ENCODE measurements at places on chromosomes 3 and 15. TPM values are rescaled to one million over a fixed set of nuclear protein-coding genes. Genes with fewer than 3 reads are reported as not detected.

The FOXB1 gene
- total RNA-seq, result not detected

GRCh38 chr15:57477736-57478522, 101.6 kb downstream of the CGNL1 start:
- DNase-seq, result no peak

GRCh38 chr3:31699309-31699953, 166.7 kb downstream of the STT3B start:
- DNase-seq, result no peak

DNA sequence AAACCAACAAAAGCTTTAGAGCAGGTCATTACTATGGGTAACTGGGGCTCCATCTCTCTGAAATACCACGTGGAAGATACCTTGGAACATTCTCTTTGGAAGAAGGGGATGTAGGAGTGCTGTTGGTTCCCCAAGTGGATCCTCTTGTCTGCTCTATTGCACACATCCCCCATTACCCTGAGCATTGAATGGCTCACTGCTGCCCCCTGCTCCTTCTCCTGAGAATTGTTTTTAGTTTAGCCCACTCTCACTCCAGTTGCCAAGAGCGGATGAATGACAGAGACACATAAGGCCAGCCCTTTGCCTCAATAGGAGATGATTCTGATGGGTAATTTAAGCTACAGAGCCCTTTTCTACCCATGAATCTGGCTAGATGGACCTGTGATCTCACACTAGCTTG, 135.6 kb upstream of the SUCLG2 start:
- DNase-seq, result no peak

GRCh38 chr3:81864272-81864671, 102.8 kb upstream of the GBE1 start:
- no peak for DNase-seq

DNA sequence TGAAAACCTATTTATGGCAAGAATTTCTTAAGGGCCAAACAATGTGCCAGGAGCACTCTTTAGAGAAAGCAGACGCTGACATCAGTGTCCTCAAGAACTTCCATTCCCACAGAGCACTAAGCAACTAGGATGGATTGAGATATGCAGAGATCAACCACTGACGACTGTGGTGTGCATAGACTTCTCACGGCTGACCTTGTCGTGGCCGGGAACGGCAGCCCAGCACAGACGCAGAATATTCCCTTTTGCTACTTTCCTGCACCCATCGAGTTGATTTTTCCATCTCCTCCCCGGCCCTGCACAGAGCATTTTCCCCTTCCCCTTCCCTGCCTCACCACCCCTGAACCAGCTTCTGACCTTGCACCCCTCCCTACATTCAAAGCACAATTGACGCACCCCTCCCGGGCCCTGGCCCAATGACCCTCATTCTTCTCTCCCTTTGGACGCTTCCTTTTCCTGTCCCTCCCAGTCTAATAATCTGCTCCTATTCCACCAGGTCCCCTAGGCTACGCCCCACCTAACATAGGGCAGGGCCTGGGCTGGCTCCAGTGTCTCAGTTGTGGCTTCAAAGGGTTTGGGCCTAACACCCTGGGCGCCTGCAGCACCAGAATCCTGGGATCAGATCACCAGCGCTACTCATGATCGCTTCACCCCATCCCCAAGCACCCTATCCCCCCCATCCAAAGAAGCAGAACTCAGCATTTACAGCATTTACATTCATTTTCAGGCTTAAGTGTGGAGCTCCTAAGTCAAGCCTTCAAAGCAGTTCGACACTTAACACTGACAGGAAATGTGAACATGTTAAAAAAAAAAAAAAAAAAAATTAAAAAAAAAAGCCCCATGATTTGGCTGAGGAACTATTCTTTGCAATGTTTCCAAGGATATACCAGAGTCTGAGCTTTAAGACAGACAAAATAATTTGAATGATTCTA, 151.2 kb downstream of the FOXP1 start:
- no peak for DNase-seq

DNA sequence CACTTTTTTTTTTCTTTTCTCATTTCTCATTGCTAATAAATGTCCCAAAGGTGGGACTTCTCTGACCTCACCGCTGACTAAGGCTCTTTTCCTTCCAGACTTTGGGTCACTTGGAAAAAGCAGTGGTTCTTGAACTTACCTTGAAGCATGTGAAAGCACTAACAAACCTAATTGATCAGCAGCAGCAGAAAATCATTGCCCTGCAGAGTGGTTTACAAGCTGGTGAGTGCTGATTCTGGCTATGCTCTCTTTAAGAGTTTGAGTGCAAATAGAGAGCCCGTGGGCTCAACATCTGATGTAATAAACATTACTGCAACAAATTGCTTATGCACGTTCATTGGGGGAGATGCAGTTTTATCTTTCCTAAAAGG, 2.0 kb downstream of the BHLHE40 start:
- no peak for DNase-seq

The BCHE gene
- total RNA-seq, result 174 TPM

DNA sequence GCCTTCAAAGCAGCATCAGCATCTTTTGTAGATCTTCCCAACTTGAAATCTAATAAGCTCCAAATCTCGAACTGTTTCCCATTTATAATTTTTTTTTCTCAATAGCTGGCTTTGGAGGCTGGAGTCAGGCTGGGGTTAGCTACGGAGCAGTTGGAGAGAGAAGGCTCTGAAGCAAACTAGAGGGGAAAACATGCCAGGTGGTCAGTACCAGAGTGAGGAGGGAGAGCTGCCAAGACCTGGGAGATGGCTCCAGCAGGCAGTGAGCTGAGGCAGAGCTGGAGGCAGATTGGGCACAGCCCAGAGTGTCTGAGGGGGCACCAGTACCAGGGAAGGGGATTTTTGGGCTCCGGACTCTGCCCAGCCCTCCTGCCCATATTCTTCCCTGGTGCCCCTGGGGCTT, 311.2 kb downstream of the RPLP1 start:
- DNase-seq, result no peak

DNA sequence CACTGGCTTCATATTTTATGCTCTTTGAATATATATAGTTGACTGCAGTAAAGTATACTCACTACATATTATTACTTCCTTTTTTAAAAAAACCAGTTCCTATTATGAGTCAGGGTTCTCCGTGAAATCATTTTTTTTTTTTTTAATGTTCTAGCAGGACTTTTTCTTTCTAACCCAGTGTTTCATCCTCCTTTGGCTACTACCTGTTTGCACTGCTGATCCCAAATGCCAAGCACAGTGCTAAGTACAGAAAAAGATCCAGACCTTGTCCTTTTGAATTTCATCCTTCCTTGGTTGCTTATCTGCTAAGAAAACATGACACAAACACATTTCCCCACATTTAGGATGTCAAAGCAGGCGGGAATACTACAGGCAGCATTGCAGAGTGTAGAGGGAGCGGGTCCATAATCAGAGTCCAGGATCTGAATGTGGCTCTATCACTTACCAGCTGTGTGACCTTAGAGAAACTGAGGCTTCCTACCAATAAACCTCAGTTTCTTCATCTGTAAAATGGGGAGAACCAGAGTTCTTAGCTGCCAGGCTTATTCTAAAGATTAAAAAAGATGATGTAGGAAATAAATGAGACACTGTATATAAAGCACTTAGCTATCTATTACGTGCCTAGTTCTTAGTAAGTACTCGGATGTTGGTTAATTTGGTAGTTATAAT, 37.2 kb upstream of the ANPEP start:
- DNase-seq, result no peak

The TRPC1 gene
- total RNA-seq, result 86.2 TPM

The GCNT3 gene
- total RNA-seq, result not detected

GRCh38 chr3:86961297-86961696, 29.7 kb downstream of the VGLL3 start:
- DNase-seq, result no peak

GRCh38 chr3:55564726-55565125, 77.6 kb upstream of the WNT5A start:
- DNase-seq, result no peak

- DNase-seq, result no peak
Measured at GRCh38 chr3:147582642-147583041, 173.5 kb downstream of the ZIC1 start.

GRCh38 chr3:6074952-6075351, 786.0 kb upstream of the GRM7 start:
- DNase-seq, result no peak

The ANKUB1 gene
- total RNA-seq, result not detected

- DNase-seq, result no peak
Measured at GRCh38 chr3:187322291-187322690, 30.8 kb upstream of the MASP1 start.

The TMEM207 gene
- not detected for total RNA-seq

- no peak for DNase-seq
Measured at GRCh38 chr3:42254566-42254965, 11.4 kb downstream of the CCK start.

The GHRL gene
- total RNA-seq, result not detected

DNA sequence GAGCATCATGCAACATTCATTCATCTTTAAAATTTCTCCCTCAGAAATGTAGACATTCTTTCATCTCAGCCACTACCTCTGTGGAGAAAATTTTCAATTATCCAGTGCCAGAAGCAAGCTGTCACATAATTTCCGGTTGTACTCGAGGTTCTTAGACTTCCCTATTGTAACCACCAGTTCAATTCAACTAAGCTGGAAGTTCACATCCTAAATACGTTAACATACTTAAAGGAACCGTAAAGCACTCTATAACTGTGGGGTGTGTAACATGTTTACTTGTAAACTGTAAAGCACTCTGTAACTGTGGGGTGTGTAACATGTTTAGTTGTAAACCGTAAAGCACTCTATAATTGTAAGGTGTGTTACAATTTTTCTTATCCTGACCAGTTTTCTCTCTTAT, 150.3 kb downstream of the PLCL2 start:
- no peak for DNase-seq

The DLL4 gene
- total RNA-seq, result 11.8 TPM

DNA sequence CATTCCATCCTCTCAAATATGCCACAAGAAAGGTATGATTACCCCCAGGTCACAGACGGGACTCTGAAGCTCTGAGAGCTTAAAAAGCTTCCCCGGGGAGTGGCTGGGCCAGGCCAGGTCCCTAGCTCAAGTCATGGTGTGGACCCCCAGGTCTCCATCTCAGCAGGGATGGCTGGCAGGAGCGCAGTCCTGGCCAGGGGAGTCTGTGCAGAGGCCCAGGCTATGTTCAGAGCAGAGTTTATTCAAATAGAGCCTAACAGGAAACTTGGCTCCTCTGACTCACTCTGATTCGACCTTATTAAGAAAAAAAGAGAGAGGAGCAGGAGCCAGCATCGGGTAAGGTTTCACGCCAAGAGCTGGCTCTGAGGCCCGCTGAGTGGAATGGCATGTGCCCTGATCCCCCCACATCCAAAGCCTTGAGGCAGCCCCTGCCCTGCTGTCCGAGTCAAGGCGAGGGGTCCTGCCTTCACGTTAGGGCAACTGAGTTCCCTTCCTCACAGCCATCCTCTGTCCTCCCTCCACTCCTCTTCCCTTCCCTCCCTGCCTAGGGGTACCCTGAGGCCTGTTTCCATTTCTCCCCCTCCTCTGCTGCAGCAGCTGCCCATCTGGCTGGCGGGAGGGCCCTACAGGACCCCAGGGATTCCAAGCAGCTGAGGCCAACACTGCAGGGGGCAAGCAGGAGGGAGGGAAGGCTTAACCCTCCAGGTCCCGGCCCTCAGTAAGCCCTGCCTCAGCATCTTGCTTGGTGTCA, 1.9 kb upstream of the LOXL1 start:
- DNase-seq, result no peak

GRCh38 chr15:59688423-59688781, 718 bp downstream of the BNIP2 start:
- DNase-seq, result no peak

DNA sequence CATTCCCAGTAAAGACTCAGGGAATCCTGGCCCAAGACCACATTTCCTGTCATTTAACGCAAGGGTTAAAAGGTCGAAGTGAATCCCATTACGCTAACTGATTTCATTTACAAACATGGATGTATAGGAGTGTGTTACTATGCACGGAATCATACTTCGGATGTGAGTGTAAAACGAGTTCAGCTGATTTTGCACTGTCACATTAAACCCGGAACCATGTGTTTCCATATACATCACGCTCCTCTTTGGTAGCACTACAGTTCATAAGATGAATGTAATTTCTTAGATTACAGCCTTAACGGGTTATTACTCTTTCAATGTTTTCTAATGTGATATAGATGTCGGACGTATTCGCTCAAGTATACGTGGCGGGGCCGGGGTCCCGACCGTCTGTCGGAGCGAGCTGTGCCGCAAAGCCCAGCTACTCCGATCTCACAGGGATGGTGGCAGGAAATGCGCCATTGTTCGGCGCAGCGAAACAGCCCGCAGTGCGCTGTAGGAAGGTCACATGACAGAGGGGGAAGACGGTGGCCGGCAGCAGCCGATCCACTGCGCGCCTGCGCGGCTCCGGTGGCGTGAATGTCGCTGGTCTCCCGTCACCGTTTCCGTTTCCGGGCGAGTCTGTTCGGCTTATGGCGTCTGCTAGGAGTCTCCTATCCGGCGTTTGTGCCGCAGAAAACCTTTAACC, 97.3 kb downstream of the NPAP1 start:
- peak; percentile 55 for DNase-seq

GRCh38 chr3:93861017-93861416, 112.7 kb downstream of the PROS1 start:
- DNase-seq, result no peak

DNA sequence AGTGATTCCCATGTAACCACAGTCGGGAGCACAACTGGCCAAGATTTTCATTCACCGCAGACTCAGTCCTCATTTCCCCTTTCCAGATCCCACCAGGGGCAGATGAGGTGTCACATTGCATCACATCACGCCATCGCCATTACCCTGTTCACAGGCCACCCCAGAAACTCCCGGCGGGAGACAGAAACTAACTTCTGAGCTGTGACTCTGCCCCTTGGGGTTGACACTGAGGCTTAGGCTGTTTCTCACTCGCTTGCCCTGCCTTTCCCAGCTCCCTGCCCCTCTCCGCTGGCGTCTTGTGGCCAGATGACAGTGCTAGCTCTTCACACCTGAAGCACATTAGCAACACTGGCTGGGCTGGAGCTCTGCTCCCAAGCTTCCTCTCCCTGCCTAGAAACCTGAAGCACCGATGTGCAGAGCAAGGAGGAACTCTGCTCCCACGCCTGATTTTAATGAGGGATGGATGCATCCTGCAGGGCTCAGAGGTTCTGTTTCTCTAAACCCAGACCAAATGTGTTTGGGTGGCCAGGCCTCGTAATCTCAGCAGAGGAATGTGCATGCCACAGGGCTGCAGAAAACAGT, 88.8 kb upstream of the CTDSPL start:
- no peak for DNase-seq

GRCh38 chr3:12773030-12773709, 14.1 kb upstream of the TMEM40 start:
- DNase-seq, result no peak

DNA sequence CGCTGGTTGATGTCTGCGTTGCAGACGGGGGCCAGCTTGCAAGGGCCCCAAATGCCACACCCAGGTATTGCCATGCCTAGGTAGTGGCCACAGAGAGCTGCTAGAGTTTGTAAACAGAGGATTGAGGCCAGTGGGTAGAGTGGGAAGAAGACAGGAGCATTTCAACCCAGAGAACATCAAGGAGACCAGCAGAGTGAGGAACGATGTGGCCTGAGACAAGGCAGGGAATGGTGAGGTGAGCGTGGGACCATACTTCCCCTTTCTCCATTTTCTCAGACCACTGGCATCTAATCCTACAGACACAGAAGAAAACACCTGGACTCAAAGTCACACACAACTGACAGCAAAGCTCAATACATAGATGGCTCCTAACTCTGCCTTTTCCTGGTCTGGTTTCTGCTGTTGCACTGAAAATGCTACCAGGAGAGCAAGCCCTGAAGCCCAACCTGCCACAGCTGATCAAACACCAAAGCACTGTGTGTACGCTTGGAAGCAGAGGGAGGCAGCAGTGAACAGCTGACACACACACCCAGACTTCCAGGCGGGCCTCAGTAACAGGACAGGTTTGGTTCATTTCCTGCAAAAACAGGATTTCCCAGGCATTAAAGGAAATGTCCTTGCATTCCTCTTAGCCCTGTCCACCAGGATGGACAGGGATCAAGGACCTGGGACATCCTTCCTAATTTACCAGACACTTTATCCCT, 1.6 kb downstream of the FAM174B start:
- no peak for DNase-seq
